ENCODE measurements at places on chromosomes 5 and 9.

- DNase-seq: no peak
These were observed 36.9 kb upstream of the CXCL14 start for GRCh38 chr5:135615581-135616260.

DNA sequence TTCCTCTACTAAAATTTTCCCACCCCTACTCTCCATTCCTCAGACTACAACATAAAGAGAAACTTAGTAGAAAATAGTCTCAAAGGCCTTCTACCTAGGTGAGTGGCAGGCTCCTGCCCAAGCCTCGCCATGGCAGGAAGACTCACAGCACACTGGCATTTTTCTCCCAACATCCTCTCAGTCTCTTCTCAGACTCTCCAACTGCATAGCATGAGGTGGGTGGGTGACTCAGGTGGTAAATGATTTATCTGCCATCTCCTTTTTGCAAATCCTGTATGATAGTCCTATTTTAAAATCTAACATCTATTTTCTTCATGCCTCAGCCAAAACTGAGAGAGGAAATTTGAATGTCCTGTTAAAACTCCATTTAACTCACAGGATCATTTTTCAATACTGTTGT, 33.5 kb upstream of the GRIA1 start:
- no peak for DNase-seq

GRCh38 chr5:78843436-78843835, 141.7 kb downstream of the ARSB start:
- no peak for DNase-seq

- DNase-seq: no peak
These were observed 114.2 kb upstream of the ADAMTS16 start for GRCh38 chr5:5025774-5026408.

DNA sequence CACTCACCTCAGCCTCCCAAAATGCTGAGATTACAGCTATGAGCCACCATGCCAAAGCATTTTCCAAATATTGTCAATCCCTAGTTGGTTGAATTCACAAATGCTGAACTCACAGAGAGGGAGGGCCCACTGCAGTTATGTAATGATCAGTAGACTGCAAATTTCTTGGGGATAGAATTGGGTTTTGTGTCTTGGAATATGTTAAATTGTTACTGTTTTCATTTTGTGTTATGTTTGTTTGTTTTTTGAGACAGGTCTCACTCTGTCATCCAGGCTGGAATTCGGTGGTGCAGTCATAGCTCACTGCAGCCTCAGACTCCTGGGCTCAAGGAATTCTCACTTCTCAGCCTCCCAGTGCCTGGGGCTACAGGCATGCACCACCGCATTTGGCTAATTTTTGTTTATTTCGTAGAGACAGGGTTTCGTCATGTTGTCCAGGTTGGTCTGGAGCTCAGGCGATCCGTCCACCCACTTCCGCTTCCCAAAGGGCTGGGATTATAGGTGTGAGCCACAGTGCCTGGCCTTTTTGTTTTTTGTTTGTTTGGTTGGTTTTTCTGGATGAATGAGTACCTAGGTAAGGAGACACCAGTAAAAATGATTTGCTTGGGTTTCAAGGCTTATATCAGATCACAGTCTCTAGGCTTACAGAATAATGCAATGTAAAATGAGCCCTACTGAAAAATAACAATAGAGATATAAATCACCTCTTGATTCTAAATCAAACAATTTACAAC, 31.5 kb upstream of the LMNB1 start:
- DNase-seq: no peak

DNA sequence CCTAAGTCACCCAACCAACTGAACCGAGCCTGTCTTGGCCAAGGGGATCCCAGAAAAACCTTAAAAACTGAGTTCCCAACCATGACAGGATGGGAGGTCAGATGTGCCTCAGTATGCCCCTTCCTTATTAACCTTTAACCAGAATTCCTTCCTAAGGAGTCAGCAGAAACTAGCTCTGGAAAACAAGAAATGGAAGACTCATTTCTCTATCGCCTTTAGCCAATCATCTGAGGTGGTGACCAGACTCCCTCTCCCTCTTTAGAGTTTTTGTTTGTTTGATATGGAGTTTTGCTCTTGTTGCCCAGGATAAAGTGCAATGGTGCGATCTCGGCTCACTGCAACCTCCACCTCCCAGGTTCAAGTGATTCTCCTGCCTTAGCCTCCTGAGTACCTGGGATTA, 37.5 kb downstream of the SLC28A3 start:
- no peak for DNase-seq

GRCh38 chr9:88628114-88628513, 93.1 kb downstream of the NXNL2 start:
- DNase-seq: no peak

- no peak for DNase-seq
These were observed 2.5 kb downstream of the STOM start for GRCh38 chr9:121367306-121368137.

- peak; percentile 35 for DNase-seq
These were observed 2.9 kb downstream of the WDR38 start for GRCh38 chr9:124855944-124856765.

- peak; percentile 33 for DNase-seq
These were observed 24.7 kb downstream of the KLF9 start for GRCh38 chr9:70389621-70390266.

DNA sequence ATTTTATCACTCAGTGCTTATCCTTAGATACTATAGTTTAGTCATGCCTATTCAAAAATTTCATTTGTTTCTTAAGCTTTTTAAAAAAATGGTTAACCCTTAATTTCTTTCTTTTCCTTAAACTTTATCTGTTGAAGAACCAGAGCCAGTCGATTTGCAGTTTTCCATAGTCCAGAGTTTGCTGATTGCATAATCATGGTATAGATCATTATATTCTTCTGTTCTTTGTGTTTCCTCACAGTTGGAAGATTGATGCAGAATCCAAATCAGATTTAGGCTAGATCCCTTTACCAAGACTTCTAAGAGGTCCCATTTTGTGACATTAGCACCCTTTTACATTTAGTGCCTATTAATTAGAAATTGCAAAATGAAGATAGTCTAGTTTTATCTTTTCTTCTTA, 18.0 kb downstream of the TMEM38B start:
- no peak for DNase-seq

DNA sequence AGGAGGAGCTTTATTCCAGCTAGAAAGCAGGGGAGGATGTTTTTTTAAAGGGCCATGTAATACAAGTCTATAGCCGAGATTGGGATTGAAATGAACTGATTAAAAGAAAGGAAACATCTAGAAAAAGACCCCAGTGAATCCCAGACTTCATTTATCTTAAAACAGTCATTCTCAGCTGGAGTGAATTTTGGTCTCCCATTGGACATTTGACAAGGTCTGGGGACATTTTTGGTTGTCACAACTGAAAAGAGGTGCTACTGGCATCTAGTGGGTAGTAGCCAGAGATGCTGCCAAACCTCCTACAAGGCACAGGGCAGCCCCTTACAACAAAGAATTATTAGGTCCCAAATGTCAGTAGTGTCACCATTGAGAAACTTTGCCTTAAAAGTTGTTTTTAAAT, 16.3 kb upstream of the SPINK4 start:
- no peak for DNase-seq

DNA sequence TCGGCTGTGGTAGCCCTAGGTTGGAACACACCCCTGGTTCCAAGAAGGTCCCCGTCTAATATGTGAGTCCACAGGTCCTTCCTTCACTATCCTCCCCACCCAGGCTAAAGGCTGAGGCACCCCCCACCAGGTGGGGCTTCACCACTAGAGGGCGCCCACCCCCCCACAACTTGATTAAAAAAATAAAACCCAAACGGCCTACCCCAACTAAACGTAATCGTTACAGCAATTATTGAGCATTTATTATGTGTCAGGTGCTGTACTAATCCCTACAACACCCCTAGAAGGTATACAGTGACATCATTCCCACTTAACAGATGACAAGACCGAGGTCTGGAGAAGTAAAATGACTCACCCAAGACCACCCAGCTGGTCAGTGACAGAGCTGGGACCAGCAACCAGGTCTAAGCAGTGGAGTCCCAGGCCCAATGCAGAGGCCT, 65.0 kb downstream of the FGF18 start:
- no peak for DNase-seq

- no peak for DNase-seq
These were observed 99.4 kb upstream of the C9orf72 start for GRCh38 chr9:27672718-27673117.

- peak; percentile 4 for DNase-seq
These were observed 336.7 kb downstream of the CCDC171 start for GRCh38 chr9:15889555-15889954.

DNA sequence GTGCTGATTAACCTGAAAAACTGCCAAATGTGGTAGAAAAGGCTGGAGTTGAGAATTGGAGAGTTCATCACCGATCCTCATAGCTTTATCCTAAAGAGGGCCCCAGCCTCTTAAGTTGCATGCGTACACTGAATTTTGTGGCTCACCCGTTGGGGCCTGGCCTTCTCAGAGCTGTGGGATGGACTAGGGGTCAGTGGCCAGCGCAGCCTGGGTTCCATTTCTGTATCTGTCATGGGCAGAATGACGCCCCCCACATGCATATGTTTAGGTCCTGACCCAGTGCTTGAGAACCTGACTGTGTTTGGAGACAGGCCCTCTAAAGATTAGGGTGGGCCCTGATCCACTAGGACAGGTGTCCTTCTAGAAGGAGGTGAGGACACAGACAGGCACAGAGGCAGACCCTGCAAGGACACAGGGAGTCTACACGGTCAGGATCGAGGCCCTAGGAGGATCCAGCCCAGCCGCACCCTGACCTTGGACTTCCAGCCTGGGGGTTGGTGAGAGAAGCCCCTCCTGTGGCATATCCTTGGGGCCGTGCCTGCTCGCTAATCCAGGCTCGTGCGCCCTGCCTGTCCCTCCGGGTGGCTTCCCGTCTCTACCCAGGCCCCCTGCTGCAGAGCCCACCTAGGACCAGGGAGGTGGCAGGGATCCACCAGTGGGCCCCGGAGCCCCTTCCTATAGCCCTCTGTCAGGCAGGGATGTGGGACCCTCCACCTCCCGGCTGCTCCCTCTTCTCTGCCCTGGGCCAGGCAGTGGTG, 32.2 kb downstream of the NDUFS6 start:
- no peak for DNase-seq

DNA sequence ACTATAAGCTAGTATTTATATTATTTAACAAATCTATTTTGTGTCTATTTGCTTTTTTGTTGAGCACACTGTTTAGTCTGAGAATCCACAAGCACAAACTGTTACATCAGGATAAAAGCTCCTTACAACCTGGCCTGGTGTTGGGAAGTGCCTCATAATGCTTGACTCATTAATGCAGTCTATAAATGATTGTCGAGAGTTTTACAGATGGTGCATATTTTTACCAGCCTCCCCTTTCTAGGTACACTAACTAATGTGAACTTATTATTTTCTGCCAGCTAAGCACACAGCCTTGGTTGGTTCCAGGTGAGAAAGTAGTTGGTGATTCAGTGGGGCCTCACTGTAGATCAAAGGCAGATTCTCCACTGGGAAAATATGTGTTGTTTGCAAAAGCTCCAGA, 151.0 kb upstream of the ADAMTS16 start:
- no peak for DNase-seq

- peak; percentile 73 for DNase-seq
These were observed 234.8 kb downstream of the PIK3R1 start for GRCh38 chr5:68450245-68450852.

DNA sequence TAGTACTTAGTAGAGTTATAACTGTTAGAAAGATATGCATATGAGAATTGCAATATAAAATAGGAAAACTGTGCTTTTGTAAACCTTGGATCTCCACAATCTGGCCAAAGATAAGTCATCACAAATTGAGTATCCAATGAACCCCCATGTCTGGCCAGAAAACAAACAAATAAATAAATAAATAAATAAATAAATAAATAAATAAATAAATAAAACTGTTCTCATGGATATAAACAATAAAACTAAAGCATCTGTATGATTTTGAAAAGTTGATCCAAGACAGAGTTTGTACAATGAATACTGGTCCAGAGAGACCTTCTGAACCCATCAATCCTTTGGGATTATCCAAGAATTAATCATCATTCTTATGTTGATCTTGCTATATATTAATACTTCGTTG, 367.6 kb upstream of the CDH9 start:
- DNase-seq: no peak

DNA sequence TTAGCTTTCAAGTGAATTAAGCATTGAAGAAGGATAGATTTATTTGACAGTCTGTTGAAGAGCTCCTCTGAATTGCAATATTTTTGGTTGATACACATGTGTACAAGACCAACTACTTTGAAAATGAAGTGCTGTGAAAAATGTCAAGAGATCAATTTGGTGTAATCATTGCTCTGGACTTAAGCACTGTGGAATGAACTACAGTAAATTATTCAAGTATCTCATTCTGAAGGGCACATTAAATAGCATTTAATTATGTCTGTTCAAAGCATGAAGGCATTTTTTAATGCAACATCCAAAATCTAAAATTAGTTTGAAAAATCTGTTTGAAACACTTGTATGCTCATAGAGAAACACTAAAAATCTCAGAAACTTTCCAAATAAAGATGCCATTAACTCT, 107.5 kb downstream of the CDH18 start:
- DNase-seq: no peak

DNA sequence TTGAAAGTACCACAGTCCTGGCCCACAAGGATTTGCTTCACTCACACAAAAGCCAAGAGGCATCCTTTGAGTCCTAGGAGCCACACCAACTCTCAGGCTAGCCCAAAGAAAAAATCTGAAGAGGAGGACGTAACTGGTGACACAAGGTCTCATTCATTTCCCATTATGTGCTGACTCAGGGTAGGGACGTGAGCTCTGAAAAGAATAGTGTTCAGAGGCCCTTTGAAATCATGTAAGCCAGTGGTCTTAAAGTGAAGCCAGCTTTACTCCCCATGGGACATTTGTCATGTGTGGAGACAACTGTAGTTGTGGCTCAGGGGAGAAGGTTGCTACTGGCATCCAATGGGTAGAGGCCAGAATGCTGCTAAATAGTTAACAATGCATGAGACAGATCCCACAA, 332.4 kb downstream of the KCTD16 start:
- DNase-seq: no peak

DNA sequence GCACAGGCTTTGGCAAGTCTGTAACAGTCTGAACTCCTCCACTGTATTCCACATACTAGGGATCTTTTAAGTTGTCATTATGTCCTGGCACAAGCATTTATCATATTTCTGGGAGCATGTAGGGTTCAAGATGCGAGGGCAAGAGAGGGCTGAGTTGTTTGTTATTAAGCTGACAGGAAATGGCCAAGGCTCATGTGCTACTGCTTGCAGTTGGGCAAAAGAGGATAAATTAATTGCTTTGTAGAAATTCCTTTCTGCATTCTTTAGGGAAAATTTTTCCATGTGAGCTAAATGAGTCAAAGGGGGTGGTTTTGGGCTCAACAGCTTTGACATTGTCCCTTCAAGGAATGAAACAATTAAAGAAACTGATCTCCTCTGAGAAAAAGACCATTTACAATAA, 35.4 kb downstream of the DOCK8 start:
- DNase-seq: no peak

DNA sequence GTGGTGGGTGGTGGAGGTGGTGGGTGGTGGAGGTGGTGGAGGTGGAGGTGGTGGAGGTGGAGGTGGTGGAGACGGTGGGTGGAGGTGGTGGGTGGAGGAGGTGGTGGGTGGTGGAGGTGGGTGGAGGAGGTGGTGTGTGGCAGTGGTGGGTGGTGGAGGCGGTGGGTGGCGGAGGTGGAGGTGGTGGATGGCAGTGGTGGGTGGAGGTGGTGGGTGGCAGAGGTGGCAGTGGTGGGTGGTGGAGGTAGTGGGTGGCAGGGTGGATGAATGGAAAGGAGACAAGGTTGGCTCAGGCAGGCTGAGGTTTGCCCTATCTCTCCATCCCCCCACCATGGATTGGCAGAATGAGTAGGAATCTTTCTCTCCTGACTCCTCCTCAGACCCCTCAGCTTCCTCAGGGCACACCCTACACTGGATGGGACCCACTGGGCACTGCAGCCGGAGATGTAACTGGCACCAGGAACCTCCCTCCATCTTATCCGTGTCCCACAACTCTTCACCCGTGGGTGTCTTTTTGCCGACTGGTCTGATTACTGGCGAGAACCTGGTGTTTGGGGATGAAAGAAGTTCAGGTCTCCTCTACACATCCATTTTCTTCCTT, 166.3 kb downstream of the C9orf50 start:
- DNase-seq: no peak

All from mammary epithelial cell (primary cell).